Activated CD4-positive, alpha-beta T cell treated with anti-CD3 and anti-CD28 coated beads for 24 hours (primary cell): ENCODE measurements at places on chromosomes 13 and 19.

GRCh38 chr13:111099290-111099689 is 15.8 kb upstream of the ARHGEF7 start:
- DNase-seq = no peak

DNA sequence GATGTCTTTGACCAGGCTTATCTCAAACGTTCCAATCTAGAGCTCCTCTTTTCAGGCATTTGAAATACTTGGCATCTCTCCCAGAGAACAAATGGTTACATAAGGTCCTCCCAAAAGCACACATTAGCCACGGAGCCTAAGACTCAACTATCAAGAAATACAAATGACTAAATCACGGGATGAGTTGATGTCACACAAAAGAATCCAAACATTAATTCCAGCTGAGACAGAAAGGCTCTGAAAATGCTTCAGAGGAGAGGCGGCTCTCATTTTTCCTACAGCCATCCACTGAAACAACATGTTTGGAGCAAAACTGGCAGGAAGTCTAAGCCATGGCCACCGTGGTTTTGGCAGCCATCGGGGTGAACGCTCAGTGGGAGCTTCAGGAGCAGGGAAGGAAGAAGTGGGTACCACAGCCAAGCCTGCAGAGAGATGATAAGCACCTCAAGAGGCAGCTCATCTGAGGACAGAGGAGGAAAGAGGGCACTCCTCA is 122.5 kb downstream of the STK24 start:
- no peak for DNase-seq

DNA sequence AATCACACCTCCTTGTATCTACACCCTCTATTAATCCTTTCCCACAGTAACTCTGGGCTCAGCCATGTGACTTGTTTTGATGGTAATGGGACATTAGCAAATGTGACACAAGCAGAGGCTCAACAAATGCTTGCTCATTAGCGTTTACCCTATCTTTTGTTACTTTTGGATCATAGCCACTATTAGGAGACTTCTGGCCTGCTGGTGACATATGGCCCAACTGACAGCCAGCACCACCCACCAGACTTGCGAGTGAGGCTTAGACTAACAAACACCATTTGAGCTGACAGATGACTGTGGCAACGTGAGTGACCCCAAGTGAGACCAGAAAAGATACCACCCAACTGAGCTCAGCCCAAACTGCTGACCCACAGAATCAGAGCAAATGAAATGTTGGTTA is 154.1 kb downstream of the OLFM4 start:
- no peak for DNase-seq

DNA sequence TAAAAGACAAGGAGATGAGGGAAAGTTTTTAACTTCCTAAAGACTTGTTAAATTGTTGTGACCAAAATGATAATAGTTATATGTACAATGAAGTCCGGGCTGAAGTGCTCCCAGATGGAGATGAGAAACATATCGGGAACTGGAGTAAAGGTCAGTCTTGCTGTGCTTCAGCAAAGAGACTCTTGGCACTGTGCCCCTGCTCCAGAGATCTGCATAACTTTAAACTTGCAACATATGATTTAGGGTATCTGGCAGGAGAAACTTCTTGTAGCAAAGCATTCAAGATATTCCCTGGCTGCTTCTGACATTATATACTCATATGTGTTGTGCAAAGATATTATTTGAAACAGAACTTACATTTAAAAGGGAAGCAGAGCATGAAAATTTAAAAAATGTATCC is 786.6 kb upstream of the SLITRK6 start:
- DNase-seq = no peak

DNA sequence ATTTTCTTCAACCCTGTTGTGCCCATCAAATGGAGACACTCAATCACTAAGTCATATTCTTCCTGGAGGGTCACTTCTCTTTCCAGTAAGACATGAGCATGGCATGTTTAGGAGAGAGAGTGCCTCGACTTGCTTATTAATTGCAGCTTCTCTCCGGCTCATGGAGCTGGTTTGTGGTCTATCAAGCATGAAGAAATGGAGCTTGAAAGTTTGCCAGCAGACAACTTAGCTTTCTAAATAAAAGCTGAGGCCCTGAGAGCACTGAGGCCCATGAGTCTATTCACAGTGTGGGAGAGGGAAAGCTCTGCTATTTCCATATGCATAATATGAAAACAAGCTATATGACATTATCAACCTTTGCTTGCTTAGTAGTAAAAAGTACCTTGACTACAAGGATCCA is 378.5 kb downstream of the FGF9 start:
- DNase-seq = no peak

DNA sequence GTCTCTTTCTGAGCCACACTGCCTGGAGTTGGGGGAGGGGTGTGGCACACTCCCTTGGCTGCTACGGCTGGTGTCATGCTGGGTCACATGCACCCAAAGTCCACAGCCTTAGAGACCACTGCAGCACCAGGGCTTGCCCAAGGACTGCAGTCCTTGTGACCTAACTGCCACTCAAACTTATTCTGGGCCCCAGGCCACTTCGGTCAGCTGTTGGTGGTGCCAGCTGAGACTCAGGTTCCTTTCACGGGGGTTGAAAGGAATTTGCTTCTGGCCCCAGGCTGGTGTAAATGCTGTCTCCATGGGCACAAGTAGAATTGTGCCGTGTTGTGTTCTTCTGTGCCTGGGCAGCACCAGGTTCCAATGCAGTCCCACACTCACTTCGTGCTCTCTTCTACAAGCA is 9.5 kb upstream of the VN1R1 start:
- no peak for DNase-seq

GRCh38 chr19:10461047-10461949 is 41.0 kb downstream of the PDE4A start:
- DNase-seq = peak; percentile 74

DNA sequence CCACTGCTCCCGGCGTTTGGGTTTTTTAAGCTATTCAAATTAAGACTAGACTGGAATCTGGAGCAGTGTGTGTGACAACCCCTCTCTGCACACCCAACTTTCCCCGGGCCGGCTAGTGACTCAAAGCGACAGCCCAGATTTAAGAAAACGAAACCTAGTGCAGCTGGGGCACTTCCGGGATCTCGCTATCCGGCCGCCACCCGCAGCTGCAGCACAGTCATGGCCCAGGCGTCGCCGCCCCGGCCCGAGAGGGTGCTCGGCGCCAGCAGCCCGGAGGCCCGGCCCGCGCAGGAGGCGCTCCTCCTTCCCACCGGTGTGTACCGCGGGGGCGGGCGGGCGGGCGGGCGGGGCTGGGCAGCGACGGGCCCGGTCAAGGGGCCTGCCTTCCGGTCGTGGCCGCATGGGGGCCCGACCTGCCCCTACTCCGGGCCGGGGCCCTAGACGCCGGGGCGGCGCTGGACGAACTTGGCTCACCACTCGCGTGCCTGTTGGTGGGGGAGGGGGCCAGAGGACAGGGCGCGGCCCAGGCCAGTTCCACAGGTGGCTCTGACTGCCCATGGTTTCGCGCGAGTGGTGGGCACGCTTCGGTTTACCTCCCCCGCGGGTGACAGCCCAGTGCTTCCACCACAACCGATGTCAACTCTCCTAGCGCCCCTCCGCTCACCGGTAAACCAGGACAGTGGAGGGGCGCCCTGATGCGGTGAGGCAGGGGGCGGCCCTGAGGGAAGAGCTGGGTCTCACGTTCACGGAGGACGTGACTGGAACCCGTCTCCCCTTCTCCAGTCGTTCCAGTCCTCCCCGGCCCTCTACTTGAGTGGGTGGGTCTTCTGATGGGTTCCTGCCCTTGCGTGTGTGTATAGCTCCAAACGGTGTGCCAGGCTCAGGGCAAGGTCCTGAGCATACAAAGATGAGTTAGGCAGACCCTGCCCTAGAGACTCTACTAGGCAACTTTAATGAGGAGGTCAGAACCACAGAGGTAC is at the start of gene PHF11:
Gene PHF11 (plus strand): TSS at position 171 of the 980 bp plus-strand sequence. CDS start 49 bp downstream, at position 220.
- peak; percentile 78 for DNase-seq
